ENCODE measurements at places on chromosomes 6 and 20.

GRCh38 chr6:3231247-3232016 is 4.0 kb upstream of the TUBB2B start:
- DNase-seq, result no peak

GRCh38 chr20:64051561-64052325 is 2.3 kb upstream of the SOX18 start:
- DNase-seq, result no peak

GRCh38 chr6:47440719-47441118 is 36.9 kb upstream of the CD2AP start:
- DNase-seq, result no peak

- no peak for DNase-seq
Observed at GRCh38 chr6:142784344-142784743, 160.6 kb downstream of the HIVEP2 start.

DNA sequence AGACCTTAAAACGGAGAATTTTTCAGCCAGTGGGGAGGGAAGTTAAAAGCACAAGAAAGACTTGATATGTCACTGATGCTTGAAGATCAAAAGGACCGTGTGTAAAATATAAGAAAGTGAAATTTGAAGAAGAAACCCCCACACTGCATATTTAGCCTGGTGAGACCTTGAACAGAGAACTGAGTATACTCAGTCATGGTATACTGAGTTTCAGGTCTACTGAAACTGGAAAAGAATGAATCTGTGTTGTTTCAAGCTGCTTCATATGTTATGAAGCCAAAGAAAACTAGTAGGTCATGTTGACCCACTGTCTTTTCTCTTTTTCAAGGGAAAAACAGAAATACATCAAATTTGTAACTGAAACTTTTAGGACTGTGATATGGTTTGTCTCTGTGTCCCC is 443.8 kb upstream of the GJE1 start:
- DNase-seq, result no peak

DNA sequence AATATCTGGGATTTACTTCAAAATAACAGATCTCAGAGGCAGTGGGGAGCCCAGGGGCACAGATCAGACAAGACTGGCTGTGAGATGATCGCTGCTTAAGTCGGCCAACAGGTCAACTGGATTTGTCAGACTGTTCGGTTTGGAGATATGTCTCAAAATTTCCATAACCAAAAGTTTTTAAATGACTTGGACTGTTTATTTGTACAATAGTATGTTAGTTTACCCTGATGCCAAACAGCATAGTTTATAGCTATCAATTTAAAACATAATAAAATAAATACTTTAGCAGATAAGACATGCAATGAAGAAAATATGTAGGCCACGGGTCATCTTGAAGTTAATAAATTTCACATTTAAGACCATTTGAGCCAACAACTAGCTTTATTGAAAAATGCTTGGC is 126.7 kb downstream of the IRF4 start:
- DNase-seq, result no peak

DNA sequence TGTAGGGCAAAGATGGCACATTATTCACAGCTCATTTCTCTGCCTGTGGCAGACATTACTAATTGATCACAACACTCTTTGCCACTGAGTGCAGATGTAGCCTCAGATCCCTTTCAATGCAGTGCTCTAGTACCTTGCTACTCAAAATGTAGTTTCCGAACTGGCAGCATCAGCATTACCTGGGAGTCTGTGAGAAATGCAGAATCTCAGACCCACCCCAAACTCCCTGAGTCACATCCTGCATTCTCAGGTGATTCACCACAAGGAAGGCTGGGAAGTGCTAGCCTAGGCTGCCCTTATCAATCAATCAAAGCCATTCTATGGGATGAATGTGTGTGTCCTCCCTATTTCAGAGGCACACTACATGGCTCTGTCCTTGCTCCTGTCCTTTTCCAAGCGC is 58.5 kb downstream of the PCNA start:
- no peak for DNase-seq

DNA sequence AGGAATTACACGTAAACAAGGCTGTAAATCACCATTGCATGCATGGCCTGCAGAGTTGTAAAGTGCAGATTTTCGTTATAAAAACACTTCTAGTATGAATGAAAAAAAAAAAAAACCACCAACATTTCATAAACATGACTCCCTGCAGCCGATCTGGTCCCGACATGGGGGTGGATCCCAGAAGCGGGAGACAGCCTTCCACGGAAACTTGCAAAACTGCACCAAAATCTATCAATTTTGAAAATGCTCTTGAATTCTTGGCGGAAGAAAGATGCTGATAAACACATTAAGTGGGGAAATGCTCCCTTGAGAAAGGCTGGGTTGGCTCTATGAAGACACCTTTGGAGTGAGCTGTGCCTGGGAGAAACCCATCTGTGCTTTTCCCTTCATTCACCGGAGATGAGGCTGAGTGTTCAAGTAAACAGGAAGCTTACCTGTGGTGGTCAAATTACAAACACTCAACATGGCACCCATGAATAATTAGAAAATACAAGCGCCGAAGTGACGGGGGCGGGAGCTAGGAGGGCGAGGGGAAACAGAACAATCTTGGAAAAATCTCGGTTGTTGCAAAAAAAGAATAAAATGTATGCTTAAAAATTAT is 845 bp upstream of the ANKRD60 start:
- DNase-seq, result no peak

DNA sequence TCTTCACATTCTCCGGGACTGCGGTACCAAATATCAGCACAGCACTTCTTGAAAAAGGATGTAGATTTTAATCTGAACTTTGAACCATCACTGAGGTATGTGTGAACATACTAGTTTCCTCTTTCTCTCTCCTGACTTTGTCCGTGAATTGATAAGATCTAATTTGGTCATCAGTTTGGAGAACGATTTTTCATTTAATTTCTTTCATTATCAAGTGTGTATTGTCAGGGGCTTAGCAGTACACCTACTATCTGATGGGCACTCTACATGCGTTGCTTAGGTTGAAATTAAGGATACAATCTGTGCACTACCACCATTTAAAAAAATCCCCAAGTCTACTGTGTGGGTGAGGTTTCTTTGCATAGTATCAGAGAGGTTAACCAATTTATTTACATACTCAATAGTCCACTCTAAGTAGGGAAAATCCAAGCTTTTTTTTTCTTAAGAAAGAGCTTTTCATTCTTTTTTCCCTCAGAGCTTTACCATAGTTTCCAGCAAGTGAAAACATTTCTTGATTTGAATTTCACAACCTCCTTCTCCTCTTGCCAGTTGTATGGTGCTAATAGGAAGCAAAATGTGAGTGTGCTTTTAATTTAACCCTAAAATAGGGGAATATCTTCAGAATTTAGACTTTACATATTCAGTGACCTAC is 105.4 kb upstream of the ESR1 start:
- DNase-seq, result no peak

- DNase-seq, result no peak
Observed at GRCh38 chr6:106102034-106102433, 15.9 kb downstream of the PRDM1 start.

DNA sequence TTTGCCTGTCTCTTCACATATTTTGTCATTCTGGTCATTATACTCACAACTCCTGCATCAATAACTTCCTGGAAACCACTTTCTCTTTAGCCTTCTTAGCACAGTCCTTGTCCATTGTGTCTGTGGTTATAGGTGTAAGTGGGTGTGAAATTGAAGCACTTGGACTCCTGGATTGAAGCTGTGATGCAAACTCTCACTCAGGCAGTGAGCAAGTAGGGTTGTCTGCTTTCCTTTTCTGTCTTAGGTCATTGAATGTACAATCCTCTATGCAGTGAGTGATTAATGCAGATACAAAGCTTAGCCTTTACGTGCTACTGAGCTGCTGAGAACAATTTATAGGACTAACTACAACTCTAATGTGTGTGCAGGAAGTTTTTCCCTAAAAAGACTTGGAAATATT is 54.8 kb downstream of the ADGRB3 start:
- no peak for DNase-seq

- DNase-seq, result no peak
Observed at GRCh38 chr6:7439228-7439627, 49.6 kb downstream of the RIOK1 start.

- no peak for DNase-seq
Observed at GRCh38 chr6:165976684-165977083, 191.0 kb downstream of the TBXT start.

- no peak for DNase-seq
Observed at GRCh38 chr20:371755-372542, 8.6 kb upstream of the TRIB3 start.

GRCh38 chr6:72621291-72622093 is at the start of gene KCNQ5:
Gene KCNQ5 (plus strand): TSS chr6:72622064.
- DNase-seq, result no peak

DNA sequence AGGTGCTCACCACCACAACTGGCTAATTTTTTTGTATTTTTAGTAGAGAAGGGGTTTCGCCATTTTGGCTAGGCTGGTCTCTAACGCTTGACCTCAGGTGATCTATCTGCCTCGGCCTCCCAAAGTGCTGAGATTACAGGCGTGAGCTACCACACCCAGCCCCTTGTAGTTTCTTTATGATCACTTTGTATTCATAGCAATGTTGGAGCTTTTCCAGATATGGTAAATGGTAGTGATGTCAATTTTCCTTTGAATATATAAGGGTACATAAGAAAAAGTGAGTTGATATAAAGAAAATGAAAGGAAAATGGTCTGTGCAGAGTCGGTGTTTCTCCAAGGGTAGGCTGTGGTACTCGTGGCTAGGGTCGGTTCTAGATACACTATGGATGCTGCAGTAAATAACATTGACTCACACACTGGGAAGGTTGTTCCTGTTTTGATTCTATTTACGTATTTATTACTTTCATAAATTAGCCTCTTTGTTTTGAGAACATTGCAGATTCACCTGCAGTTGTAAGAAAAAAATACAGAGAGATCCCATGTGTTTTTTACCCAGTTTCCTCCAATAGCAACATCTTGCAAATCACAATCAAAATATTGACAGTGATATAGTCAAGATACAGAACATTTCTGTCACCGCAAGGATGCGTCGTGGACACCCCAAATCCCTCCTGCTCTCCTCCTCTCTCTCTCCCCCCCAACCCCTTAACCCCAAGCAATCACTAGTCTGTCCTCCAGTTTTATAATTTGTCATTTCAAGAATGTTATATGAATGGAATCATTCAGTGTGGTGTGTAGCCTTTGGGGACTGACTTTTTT is 2.5 kb downstream of the ZNF831 start:
- no peak for DNase-seq

GRCh38 chr6:91590191-91590590 is 1003.3 kb upstream of the MAP3K7 start:
- no peak for DNase-seq

DNA sequence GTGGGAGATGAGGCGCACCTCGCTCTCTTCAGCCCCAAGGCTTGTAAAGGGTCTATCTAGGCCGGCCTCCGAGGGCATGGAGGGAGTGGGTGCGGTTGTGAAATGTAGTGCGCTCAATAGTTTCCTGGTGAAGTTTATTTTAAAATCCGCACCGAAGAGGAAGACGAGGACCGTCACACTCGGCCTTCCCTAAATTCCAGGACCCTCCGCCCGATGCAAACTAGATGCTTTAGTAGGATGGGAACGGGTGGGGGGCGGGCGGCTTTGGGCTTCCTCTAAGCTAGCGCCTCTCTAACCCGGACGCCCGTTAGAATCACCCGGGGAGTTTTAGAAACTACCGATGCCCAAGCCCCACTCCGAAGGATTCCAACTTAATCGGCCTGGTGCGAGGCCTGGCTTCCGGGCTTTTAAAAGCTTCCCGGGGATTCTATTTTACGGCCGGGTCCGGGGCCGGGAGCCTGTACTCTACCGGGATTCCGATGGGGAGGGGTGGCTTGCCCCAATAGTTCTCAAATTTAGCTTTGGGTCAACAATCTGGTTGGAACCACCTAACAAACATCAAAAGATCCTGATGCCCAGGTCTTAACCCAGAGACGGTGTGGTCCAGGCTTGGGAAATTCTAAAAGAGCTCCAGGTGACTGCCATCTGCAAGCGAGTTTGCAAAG is 548 bp upstream of the BCAS4 start:
- DNase-seq, result no peak

GRCh38 chr20:63117661-63118302 is 98.1 kb downstream of the YTHDF1 start:
- DNase-seq, result no peak

- no peak for DNase-seq
Observed at GRCh38 chr20:54620611-54621010, 145.2 kb downstream of the DOK5 start.

DNA sequence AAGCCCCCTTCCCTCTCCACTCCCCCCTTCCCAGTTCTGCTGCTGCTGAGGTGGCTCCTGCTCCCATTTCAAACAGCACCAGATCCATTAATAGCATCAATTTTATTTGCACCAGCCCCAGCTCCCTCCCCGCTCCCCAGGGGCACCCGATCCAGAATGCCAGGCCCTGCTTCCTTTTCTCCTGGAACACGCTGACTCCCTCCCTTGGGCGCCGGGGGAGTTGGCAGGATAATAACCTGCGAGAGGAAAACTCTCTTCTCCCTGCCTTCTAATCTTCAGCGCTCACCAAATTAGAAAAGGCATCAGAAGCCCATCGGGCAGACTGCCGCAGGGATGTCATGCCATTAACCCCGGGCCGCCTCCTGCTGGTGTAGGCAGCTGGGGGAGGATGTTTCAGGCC is 77.8 kb downstream of the NCR2 start:
- no peak for DNase-seq

GRCh38 chr6:111747396-111747795 is 125.9 kb downstream of the FYN start:
- no peak for DNase-seq

DNA sequence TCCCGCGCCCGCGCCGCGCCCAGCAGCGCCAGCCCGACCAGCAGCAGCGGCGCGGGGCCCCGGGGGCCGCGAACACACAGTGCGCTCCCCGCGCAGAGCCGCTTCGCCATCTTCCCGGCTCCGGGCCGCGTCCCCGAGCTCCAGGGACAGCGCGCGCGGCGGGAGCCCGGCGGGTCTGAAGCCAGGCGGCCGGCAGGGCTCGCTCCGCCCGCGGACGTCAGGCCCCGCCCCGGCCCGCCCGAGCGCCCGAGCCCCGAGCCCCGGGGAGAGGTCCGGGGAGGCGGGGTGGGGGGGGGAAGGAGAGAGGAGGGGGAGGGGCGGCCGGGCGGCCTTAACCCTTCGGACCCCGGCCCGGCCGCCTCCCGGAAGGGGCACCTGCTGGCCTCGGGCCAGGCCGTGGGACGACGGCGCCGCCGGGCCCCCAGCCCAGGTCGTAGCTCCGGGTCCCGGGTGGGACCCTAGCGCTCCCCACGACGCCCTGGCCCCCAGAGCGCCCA is at the start of gene LAMA5:
LAMA5 (minus strand) TSS at position 177 of the 497 bp plus-strand sequence; CDS start at position 110, 67 bp downstream.
- DNase-seq, result no peak

DNA sequence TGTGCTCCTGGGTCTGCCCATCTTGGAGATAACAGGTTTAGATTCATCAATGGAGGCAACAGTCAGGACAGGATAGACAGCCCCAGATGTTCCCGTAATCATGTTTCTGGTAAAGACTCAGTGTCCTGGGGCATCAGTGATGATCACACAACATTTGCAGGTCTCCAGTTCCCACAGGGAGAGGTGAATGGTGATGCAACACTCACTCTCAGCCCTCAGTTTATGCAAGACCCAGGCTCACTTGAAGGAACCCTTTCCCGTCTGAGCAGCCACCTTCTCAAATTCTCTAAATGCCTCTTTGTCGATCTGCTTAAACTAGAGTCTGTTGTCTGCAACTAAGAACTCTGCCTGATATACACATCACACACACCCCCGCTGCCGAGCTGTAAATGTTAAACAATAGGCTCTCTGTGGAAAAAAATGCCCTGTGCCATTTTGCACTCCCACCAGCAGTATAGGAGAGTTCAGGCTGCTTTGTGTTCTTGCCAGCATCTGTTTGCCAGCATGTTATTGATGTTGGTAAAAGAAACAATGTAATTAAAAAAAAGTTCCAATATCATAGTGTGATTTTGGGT is 30.1 kb upstream of the SCP2D1 start:
- no peak for DNase-seq
